NCI-H526 (cell line): ENCODE measurements at places on chromosomes 16 and 17.
A peak's percentile ranks its signal among the peaks of the same experiment; 100 is the strongest.

- peak; percentile 40 for DNase-seq
Observed at GRCh38 chr17:57535249-57535966, 209.7 kb downstream of the CCDC182 start.

DNA sequence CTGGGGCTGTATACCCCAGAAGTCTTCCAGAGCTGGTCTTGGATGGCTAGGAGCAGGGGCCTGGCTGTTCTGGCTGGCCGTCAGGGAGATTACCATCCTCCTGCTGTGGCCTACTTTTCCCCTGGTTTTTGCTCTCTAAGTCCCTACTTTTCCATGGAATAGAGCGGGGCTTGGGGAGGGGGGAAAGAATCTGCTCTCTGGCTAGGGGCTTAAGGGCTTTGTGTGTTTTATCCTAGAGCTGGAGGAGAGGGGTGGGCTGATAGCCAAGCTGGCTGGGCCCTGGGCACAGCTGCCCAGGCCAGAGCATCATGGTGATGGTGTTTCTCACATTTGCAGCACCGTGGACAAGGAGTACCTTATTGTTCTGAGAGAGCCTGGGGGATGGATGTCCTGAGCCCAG is 3.6 kb downstream of the NRN1L start:
- DNase-seq, result no peak

DNA sequence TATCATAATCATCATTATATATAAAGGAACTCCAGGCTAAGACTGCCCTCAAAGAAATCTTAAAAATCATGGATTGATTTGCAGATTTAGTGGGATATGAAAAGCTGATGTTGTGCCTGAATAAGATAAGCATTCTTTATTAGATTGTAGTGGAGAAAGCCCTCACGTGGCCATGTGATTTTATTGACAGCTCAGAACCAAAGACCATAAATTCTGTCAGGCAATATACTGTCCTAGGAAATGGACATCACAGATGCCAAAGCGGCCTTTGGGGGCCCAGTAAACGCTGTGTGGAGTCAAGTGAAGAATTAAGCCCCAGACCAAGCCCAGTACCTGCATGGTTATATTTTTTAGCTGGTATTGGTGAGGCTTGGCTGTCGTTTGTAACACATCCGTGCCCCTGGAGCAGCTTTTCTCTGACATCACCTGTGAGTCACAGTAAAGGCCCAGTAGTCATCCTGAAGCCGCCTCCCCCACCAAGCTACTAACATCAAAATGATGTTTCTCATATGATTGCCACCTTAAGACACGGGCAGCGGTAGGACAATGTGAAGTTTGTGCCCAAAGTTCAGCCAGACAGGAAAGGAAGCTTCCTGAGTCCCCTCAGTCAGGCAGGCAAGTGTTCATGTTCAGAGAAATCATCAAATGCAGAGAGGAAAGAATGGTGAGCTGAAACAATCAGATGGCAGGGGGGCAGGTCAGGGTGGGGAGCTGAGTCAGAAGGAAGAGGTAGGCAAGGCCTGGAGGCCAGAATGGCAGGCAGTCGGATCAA is 209.4 kb downstream of the IRX3 start:
- no peak for DNase-seq

- no peak for DNase-seq
Observed at GRCh38 chr17:29155227-29155965, 24.8 kb downstream of the MYO18A start.

DNA sequence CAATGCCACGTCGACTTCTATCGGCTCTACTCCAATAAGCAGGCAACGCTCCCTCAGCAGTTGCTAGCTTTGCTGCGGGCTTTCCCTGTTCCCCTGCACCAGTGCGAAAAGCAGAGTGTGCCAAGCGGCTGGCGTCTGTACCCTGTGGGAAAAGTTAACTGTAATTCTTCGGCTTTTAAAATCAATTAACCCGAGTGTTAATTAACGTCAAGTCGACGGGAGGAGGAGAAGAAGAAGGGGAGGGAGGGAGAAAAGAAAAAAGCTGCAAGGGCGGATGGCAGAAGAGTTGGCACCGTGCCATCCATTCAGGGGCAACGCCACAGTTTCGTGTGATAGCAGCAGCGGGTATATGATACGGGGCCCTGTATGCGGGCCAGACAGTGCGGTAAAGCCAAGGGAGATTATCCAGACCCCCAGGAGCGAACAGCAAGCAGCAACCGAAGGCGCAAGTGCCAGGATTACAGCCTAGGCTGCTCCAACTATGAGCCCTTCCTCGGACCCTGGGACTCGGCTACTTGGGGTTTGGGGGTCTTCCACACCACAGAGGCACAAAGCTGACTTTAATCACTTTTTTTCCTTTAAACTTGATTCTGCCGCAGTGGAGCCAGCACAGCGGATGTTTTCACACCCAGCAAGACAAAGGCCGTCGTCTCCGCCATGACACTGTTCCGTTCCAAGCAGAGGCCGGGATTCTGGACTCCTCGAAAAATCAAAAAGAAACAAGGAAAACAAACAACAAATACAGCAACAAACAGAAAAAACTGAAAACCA is 253.8 kb upstream of the PMFBP1 start:
- DNase-seq, result no peak

DNA sequence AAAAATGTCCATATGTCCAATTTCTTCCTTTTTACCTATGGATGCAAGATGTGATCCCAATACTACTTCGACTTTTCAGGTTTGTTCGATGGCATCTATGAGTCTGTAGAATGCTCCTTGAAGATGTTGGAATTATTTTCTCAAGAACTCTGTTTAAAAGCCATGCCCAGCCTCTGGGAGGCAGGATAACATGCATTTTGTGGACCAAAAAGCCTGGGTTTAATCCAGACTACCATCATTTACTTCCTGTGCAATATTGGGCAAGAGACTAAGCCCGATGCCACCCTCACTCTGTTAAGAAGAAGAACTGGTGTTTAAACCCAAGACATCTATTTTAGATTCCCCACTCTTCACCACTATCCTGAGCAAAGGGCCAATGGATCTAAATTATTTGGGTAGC is 42.8 kb upstream of the SALL1 start:
- no peak for DNase-seq

DNA sequence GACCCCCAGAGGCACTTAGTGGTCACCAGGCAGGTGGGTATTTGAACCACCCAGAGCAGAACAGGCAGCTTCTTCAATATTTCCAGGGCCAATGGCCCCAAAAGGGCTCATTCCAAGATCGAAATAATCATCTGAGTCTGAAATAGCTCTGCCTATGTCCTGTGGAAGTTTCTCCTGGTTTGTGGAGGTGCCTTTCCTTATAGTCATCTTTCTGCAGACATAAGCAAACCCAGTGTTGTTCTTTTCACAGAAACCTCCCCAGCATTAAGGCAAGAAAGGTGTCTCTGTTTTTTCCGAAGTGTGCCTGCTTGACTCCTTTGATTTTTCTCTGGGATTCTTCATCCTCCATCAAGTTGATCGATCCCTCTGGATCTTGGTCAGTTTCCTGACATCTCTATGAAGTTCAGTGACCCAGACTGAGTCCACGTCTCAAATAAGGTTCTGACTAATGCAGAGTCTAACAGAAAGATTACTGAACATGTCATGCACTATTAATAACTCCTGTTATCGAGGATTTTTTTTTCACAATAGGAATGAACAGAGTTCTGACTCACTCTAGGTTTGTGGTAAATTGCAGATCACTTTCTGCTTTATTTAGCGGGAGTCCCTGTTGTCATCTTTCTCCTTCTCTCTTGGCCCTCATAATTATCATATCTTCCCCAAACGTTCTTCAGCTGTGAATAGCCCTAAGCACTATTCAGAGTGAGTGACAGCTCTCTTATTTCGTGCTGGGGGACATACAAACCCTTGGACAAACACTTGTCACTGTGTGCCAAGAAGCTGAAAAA is 1.5 kb downstream of the LRRC3C start:
- DNase-seq, result no peak

DNA sequence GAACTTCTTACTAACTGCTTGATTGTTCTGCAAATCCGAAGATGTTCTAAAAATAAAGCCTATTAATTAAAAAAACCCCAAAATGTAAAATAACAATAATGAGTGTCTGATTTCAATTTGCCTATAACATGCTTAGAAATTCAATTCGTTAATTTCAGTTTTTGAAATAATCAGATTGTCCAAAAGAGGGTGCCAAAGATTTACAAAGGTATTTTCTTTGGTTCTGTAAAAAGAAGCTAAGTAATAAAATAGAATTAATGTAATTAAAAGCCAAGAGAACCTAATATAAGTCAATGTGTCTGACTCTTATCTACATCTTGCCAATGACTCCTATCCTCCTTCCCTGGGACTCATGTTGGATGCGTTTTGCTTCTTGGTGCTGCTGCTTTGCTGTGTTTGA is 75.0 kb upstream of the CPHXL start:
- peak; percentile 11 for DNase-seq
